ENCODE measurements at places on chromosomes 1 and 21. TPM values are rescaled to one million over a fixed set of nuclear protein-coding genes. Genes with fewer than 3 reads are reported as not detected.

GRCh38 chr1:173410794-173411236 is 66.3 kb upstream of the PRDX6 start:
- no peaks in the 10 kb centered on the region for H3K36me3 ChIP-seq
- peak; percentile 63 for DNase-seq
- H3K4me3 ChIP-seq: peak overlapping the region; percentile 76
- H3K27ac ChIP-seq: peak overlapping the region; percentile 98
- H3K27me3 ChIP-seq: no peaks in the 10 kb centered on the region
- peaks cover 90% of the 10 kb centered on the region for H3K4me1 ChIP-seq

Gene LIN28A
- not detected for polyA plus RNA-seq

Gene OR2G6
- 0.19 TPM for polyA plus RNA-seq

Gene KRTAP13-3
- polyA plus RNA-seq: not detected

- peaks cover 41% of the 10 kb centered on the region for H3K4me1 ChIP-seq
- H3K36me3 ChIP-seq: no peaks in the 10 kb centered on the region
- H3K4me3 ChIP-seq: peak overlapping the region; percentile 93
- DNase-seq: peak; percentile 73
These were observed 790 bp downstream of the RPS8 start for GRCh38 chr1:44775930-44776729.

Gene COL11A1
- not detected for polyA plus RNA-seq

Gene AZIN2
- polyA plus RNA-seq: 0.05 TPM

DNA sequence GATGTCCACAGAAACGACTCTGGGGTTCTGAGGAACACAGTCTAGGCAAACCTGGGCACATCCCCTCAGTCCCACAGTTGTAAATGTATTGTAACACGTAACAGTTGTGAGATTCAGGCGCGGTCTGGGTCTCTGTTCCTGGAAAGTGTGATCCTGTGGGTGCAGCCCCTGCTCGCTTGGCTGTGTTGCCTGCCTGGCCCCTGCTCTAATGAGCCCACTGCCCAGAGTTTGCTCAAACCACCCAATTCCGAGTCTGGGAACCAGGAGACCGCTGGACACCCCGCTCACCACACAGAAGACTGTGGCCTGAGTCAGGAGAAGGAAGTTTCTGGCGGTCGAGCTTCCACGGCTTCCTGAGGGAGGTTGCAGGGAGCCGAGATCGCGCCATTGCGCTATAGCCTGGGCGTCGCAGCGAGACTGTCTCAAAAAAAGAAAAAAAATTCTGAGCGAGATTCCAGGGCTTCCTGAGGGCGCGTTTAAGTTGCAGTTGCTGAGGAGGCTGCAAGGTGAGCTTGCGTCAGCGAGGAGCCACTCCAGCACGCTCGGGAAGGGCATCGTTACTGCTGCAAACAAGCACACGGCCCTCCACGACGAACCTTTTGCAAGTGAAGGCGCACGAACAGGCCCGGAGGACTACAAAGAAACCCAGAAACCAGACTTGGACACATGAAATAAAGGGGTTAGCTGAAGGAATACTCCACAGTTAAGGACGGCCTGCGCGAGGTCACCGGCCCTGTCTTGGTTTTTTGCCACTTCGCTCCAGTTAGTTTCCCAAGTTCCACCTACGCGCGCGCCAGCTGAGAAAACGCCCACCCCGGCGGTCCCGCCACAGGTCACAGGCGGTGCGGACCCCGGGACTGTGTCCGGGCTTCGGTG is 1.1 kb downstream of the C21orf58 start:
- peak overlapping the region; percentile 56 for H3K27ac ChIP-seq
- no peak for DNase-seq
- H3K4me1 ChIP-seq: peaks cover 36% of the 10 kb centered on the region
- H3K4me3 ChIP-seq: peak overlapping the region; percentile 97
- peaks cover 6% of the 10 kb centered on the region for H3K36me3 ChIP-seq

Gene FCER1G
- 28.0 TPM for polyA plus RNA-seq
